ENCODE measurements at places on chromosomes 12 and 14. TPM values are rescaled to one million over a fixed set of nuclear protein-coding genes. Genes with fewer than 3 reads are reported as not detected.

- DNase-seq: no peak
- peaks cover 19% of the 10 kb centered on the region for H3K36me3 ChIP-seq
- peaks cover 14% of the 10 kb centered on the region for H3K4me1 ChIP-seq
- H3K27ac ChIP-seq: peak overlapping the region; percentile 80
- H3K27me3 ChIP-seq: peaks cover 6% of the 10 kb centered on the region
Measured at GRCh38 chr12:110223777-110224378, 57.2 kb upstream of the ATP2A2 start.

DNA sequence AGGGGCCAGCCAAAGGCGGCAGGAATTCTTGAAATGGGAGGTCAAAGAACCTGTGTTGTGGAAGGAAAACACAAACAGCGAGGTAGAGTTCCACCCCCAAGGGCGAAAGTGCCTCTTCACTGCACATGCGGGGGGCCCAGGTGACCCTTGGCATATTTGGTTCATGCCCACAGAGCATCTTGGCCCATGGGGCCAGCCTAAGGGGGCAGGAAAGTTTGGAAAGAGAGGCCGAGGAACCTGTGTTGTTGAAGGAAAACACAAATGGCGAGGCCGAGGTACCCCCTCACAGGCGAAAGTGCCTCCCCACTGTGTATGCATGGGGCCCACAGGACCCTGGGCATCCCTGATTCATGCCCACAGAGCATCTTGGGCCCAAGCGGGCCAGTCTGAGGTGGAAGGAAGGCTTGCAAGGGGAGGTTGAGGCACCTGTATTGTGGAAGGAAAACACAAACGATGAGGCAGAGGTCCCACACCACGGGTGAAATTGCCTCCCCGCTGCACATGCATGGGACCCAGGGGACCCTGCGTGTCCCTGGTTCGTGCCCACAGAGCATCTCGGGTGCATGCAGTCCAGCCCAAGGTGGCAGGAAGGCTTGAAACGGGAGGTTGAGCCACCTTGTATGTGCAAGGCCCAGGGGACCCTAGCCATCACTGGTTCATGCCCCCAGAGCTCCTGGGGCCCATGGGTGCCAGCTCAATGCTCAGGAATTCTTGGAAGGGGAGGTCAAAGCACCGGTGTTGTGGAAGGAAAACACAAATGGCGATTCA is 384.1 kb downstream of the ALG10 start:
- no peak overlapping the region for H3K4me3 ChIP-seq
- no peaks in the 10 kb centered on the region for H3K27me3 ChIP-seq
- H3K36me3 ChIP-seq: peaks cover 2% of the 10 kb centered on the region
- DNase-seq: peak; percentile 4

- H3K4me1 ChIP-seq: no peaks in the 10 kb centered on the region
- peaks cover under 1% of the 10 kb centered on the region for H3K27me3 ChIP-seq
- H3K27ac ChIP-seq: no peak overlapping the region
- H3K4me3 ChIP-seq: no peak overlapping the region
- peaks cover 10% of the 10 kb centered on the region for H3K36me3 ChIP-seq
- no peak for DNase-seq
Measured at GRCh38 chr12:110657747-110658146, 31.2 kb downstream of the HVCN1 start.

Gene GALNT6
- 14.3 TPM for total RNA-seq

Gene POLE2
- total RNA-seq: 8.3 TPM

Gene CATSPERB
- 0.61 TPM for total RNA-seq

Gene PLA2G1B
- not detected for total RNA-seq

Gene RD3L
- not detected for total RNA-seq

Gene PPP1R36
- 0.66 TPM for total RNA-seq
